ENCODE measurements at places on chromosomes 1 and 21. TPM values are rescaled to one million over a fixed set of nuclear protein-coding genes. Genes with fewer than 3 reads are reported as not detected.

DNA sequence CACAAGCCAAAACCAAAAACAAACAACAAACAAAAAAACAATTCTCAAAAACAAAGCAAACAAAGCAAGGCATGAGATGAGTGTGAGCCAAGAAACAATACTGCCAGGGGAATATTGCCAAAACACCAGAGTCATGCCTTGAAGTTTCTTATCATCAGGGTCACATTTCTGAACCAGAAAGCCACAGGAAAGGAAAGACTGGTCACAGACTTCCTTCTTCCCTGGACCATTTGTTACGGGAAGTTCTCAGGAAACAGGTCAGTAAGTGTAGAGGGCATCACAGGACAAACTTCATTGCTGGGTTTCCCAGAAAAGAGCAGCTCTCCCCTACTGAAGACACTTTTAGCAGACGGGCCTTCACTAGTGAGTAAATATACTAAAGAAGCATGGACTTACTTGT, 191.2 kb downstream of the GABPA start:
- H3K4me3 ChIP-seq = no peak overlapping the region
- DNase-seq = no peak
- no peak overlapping the region for H3K27ac ChIP-seq
- H3K36me3 ChIP-seq = peaks cover 32% of the 10 kb centered on the region

DNA sequence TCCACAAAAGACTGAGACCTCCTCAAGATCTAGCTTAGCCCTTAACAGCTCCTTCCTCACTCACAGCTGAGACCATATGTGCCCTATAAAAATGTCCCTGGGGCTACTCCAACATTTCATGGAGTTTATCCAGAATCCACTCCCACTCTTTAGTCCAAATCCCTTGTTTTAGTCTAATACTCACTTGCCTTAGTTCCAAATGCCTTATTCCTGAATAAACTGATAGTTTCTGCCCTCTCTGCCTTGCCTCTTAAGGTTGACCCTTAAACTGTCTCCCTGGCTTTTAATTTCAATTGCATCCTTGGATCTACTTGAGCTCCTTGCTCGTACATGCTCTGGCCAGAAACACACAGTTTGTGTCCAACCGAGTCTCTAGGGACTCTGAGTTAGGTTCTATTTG, 47.3 kb upstream of the LYPLAL1 start:
- DNase-seq = no peak
- no peak overlapping the region for H3K27ac ChIP-seq
- H3K4me1 ChIP-seq = no peaks in the 10 kb centered on the region
- H3K4me3 ChIP-seq = no peak overlapping the region
- H3K27me3 ChIP-seq = no peaks in the 10 kb centered on the region

GRCh38 chr1:52926864-52927211, 238 bp upstream of the SCP2 start:
- H3K36me3 ChIP-seq = no peaks in the 10 kb centered on the region
- no peak for DNase-seq
- H3K4me1 ChIP-seq = peaks cover 9% of the 10 kb centered on the region
- peaks cover 73% of the 10 kb centered on the region for H3K27me3 ChIP-seq
- no peak overlapping the region for H3K27ac ChIP-seq
- peak overlapping the region; percentile 76 for H3K4me3 ChIP-seq

DNA sequence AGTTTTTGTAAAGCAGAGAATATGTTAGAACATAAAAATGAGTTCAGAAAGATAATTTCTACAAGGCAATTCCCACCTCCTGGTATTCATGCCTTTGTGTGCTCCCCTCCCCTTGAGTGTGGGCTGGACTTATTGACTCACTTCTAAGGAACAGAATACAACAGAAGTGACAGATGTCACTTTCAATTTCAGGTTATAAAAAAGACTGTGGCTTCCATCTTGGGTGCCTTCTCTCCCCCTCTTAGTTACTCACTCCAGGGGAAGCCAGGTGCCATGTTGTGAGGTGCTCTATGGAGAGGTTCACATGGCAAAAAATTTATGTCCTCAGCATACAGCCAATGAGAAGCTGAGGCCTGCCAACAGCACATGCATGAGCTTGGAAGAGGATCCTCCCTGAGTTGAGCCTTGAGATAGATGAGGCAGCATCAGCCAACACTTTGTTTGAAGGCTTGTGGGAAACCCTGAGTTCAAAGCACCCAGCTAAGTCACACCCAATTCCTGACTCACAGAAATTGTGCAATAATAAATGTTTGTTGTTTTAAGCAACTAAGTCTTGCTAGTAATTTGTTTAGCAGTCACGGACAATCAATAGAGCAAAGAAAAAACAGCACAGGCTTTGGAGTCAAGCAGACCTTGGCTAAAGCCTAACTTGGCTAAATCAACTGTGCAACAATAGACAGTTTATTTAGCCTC, 73.5 kb upstream of the NGF start:
- no peak overlapping the region for H3K4me3 ChIP-seq
- H3K27me3 ChIP-seq = no peaks in the 10 kb centered on the region
- H3K27ac ChIP-seq = no peak overlapping the region
- DNase-seq = no peak
- H3K36me3 ChIP-seq = peaks cover 3% of the 10 kb centered on the region

- DNase-seq = no peak
- no peak overlapping the region for H3K27ac ChIP-seq
- 0 out of 2 replicates have a peak, but pooled peaks cover under 1% of the 10 kb centered on the region for H3K27me3 ChIP-seq
- no peaks in the 10 kb centered on the region for H3K4me1 ChIP-seq
- peaks cover 6% of the 10 kb centered on the region for H3K36me3 ChIP-seq
- H3K4me3 ChIP-seq = no peak overlapping the region
Observed at GRCh38 chr21:40421121-40421520, 425.8 kb downstream of the DSCAM start.

- peaks cover 4% of the 10 kb centered on the region for H3K27me3 ChIP-seq
- H3K36me3 ChIP-seq = peaks cover 6% of the 10 kb centered on the region
- peaks cover 41% of the 10 kb centered on the region for H3K4me1 ChIP-seq
- H3K4me3 ChIP-seq = no peak overlapping the region
- no peak overlapping the region for H3K27ac ChIP-seq
- no peak for DNase-seq
Observed at GRCh38 chr1:85599076-85599491, 18.5 kb downstream of the CCN1 start.

- peaks cover 29% of the 10 kb centered on the region for H3K4me1 ChIP-seq
- no peak overlapping the region for H3K27ac ChIP-seq
- DNase-seq = no peak
- no peaks in the 10 kb centered on the region for H3K27me3 ChIP-seq
- H3K4me3 ChIP-seq = no peak overlapping the region
Observed at GRCh38 chr1:169132512-169133227, 26.2 kb downstream of the ATP1B1 start.

DNA sequence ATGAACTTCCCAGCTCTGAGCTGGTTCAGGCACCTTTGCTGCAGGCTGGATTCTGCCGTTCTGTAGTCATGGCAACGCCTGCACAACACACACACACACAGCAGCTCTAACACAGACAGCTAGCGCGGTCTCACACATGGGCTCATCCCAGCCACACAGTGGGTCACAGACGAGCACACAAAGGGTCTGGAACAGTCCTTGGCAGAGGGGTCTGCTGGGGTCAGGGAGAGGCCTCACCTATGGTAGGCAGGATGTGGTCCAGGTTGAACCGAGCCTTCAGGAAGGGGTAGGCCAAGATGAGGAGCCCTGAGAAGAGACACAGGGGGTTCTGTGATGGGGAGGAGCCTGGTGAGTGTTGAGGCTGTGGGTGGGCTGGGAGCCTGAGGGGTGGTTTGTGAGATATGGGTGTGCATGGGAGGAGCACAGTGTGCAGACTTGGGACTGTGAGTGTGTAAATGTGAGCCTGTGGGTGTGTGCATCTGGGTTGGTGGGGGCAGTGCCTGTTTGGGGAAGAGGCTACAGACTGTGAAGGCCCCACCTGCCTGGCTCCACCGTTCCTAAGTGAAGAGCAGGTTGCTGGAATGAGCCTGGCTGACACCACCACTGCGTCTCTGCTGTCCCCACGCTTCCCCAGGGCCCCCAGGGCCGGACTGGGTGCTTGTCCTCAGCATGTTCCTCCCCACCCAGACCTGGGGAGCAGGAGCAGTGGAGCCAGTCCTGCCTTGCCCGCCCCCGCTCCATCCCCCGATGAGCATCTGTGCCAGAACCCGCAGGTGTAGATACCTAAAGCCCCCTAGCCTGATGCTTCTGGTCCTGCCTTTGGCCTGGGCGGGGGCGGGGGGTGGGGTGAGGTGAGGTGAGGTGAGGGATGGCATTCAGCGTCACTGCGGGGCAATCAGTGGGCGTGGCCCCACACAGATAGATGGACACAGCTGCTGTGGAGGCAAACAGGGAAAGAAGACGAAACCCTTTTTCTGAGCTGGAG, 1.5 kb downstream of the KNCN start:
- no peak overlapping the region for H3K27ac ChIP-seq
- no peak overlapping the region for H3K4me3 ChIP-seq
- peaks cover 24% of the 10 kb centered on the region for H3K27me3 ChIP-seq
- peaks cover 19% of the 10 kb centered on the region for H3K4me1 ChIP-seq
- DNase-seq = no peak

DNA sequence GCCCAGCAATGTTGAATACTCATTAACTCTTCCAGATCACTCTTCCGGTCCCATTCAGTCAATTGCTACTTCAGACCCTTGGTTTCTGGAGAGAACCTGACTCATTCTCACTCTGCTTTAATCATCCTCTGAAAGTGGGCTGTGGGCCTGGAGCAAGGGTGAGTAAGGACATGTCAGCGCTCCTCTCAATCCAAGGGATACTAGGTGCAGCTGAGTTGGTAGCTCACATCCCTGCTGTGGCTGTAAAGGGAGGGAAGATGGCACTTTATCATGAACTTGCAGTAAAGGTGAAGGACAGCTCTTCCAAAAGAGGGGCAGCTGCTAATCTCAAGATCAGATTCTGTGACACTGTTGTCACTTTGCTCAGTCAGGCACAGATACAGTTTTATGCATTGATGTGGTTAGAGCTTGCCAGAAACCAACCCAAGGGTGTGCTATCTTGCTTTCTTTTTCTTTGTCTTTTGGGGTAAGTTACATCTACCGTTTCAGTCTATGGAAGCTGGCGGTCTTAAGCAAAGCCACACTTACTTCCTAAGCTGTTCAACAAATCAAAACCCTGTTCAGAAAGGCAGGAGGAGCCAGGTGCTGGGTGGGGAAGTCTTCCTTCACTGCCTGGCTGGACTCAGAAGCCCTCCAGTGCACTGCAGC, 26.5 kb upstream of the NTPCR start:
- peaks cover 8% of the 10 kb centered on the region for H3K27me3 ChIP-seq
- no peak overlapping the region for H3K4me3 ChIP-seq
- no peak for DNase-seq
- no peaks in the 10 kb centered on the region for H3K4me1 ChIP-seq
- peaks cover 7% of the 10 kb centered on the region for H3K36me3 ChIP-seq

- H3K27ac ChIP-seq = no peak overlapping the region
- no peak for DNase-seq
- 0 out of 2 replicates have a peak, but pooled peaks cover 4% of the 10 kb centered on the region for H3K36me3 ChIP-seq
- no peaks in the 10 kb centered on the region for H3K27me3 ChIP-seq
Observed at GRCh38 chr1:194080826-194081225, 894.4 kb upstream of the B3GALT2 start.

Gene CDK18
- 71.9 TPM for total RNA-seq

Gene ITLN2
- 7.8 TPM for total RNA-seq

Gene SPRR1B
- total RNA-seq = not detected

All from WTC11 (cell line).